ENCODE measurements at places on chromosomes 11 and 22.

- no peak for DNase-seq
Measured at GRCh38 chr11:96316869-96317268, 26.1 kb downstream of the MAML2 start.

- peak; percentile 87 for DNase-seq
Measured at GRCh38 chr11:77130763-77131513, 2.9 kb downstream of the MYO7A start.

- DNase-seq, result no peak
Measured at GRCh38 chr11:109747839-109748238, 325.8 kb downstream of the C11orf87 start.

- no peak for DNase-seq
Measured at GRCh38 chr11:72643547-72643946, 30.7 kb downstream of the PDE2A start.

DNA sequence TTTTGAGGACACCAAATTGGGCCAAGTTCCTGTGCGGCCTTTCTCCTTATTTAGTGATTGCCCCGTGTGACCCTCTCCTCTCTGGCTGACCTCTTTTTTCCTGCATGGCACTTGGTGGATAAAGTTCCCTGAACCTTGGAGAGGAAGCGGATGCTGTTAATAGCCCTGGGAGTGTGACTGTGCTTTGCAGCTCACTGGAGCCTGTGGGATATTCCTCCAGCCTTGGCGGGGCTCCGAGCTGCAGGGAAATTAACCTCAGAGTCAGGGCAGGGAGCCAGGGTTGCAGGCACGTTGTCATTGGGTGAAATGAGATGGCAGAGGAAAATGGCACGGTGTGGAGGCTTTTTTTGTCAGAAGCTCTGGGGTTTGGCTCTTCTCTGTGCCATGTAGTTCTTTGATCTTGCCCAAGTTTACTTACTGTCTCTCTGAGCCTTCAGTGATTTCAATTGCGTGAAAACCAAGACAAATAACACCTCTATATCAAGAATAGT lies 965 bp downstream of the OR9Q1 start:
- DNase-seq, result peak; percentile 19

DNA sequence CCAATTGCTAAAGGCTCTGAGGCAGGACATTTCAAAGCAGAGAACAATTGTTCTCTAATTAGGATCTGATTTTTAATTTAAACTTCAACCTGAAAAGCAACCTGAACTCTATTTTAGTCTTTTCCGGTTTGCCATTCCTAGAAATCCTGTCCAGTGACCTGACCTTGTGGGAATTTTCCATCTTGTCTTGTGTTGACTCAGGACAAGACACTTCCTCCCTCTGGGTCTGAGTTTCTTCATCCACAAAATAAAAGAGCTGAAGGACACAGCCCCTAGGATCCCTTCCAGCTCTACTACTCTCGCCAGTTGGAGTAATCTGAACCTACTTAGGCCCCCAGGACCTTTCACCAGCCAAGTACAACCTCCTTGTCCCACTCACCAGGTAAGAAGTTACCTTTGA lies 66.5 kb upstream of the POU2AF1 start:
- DNase-seq, result no peak

DNA sequence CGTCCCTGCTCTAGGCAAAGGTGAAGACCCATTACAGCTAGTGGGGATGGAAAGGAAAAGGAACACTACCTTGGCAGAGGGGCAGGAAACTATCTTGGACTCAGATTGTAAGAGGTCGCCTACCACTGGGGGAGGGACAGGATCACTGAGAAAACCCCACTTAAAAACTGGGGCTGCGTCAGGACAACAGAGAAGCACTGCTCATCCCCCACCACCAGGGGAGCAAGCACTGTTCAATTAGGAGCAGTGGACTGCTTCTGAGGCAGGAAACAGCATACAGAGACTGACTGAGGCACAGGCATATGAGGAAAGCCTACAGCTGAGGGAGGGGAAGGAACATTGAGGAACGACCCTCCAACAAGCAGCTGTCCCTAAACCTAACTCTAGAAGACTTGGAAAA lies 20.8 kb upstream of the DLAT start:
- no peak for DNase-seq

GRCh38 chr22:38267086-38267485 lies 5.7 kb downstream of the TMEM184B start:
- DNase-seq, result no peak

- DNase-seq, result no peak
Measured at GRCh38 chr11:44328138-44328660, 18.3 kb upstream of the ALX4 start.

DNA sequence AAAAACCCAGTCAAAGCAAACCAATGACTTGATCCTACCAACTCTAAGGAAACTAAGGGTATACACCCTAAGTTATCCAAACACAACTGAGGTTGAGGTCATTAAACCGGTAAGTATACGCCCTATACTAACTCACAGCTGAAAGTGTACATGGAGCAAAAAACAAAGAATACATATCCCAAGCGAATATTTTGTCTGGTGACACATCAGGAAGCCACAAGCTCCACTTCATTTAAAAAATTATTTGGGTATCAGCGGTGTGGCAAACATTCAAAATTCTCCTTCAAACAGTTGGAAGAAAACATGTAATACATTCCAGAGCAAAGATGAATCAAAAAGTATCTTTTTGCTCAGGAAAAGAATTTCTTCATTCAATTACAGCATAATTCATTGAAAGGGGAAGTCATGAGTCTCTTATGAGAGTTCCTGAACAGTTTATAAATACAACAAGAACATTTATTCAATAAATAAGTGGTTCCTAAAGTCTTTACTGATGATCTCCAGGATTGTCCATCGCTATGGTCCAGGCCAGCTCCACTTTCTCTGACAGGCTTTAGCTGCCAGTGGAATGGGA lies 4.5 kb upstream of the JAML start:
- no peak for DNase-seq

- no peak for DNase-seq
Measured at GRCh38 chr11:104279587-104279986, 115.6 kb upstream of the PDGFD start.

DNA sequence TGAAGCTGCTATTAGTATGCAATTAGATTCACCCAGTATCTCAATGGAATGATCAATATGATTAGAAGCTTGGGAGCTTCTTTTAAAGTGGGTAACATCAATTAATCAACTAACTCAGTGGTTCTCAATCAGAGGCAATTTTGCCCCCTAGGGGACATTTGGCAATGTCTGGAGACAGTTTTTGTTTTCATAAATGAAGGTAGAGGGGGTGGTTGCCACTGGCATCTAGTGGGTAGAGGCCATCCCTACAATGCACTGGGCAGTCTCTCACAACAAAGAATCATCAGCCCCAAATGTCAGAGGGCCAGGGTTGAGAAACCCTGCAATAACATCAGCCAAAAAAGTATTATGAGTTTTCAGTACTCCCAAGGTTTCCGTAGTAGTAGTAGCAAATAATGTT lies 5.9 kb upstream of the AMOTL1 start:
- no peak for DNase-seq

GRCh38 chr11:19777039-19777376 lies 64.4 kb downstream of the NAV2 start:
- no peak for DNase-seq

DNA sequence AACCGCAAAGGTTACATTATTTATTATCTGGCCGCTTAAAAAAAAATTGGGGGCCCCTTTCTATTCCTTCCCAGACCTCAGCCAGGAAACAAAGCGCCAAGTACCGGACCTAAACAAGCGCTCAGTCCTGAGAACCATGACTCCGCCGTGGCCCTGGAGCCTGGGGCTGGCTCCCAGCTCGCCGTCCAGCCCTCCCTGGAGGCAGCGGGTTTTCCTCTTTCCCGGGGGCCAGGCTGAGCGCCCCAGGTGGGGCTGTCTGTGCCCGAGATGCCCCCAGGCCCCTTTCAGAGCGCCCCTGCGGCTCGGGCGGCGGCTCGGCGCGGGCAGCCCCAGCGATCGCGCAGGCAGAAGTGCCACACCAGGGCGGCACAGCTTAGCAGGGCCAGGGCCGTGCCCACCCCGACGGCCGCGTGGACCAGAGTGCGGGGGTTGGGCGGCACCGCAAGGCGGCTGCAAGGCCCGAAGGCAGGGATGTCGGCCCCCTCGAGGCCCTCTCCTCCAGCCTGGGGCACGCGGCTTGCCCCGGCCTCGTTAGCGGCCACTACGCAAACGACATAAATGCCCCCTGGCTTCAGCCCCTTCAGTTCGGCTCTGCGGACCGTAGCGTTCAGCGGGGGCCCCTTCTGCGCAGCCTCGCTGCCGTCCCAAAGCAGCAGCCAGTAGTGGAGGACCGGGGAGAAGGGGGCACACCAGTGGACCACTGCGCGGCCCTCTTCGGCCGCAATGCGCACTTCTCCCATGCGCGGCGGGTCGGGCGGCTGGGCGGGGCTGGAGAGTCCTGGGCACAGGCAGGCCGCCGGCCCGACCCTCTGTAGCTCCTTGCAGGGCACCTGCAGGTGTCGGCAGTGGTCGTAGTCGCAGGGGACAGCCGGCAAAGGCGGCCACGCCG lies 1.6 kb downstream of the LRRN4CL start:
- no peak for DNase-seq

DNA sequence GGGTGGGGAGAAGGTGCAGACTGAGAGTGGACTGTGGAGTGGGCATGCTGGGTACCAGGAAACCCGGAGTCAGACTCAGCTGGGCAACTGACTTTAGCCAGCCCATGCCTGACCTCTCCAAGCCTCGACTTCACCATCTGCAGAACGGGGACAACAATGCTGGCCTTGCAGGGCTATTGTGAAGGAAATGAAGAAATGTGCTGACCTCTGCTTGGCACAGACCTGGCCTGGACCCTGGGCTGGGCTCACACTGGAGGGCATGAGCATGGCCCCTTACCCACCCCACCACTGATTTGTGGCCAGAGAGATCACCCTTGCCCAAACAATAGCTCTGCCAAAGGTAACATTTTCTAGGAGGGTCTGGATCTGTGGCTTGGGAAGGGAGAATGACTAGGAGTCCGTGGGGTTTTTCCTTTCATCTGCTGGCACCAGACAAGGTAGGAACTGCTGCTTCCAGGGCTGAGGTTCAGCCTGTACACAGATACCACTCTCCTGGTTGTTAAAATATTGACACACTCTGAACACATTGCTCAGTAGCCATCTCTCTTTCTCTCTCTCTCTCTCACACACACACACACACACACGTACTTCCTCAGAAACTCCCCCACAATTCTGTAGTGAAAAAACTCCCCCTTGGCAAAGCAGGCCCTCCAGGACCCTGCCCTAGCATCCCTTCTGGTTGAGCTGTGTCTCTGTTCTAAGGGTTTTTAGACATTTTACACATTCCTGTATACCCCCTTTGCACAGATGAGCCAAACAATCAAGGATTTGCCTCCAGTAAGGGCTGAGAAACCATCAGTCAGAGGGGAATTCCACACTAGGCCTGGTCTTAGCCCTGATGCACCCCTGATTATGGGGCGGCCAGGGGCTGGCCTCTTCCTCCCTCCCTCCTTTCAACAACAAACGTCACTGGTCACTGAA lies 1.0 kb downstream of the MOGAT2 start:
- DNase-seq, result no peak

- no peak for DNase-seq
Measured at GRCh38 chr22:47123827-47124442, 361.5 kb downstream of the TBC1D22A start.

GRCh38 chr11:115456019-115456418 lies 48.2 kb downstream of the CADM1 start:
- no peak for DNase-seq

GRCh38 chr22:47281126-47282106 lies 519.0 kb downstream of the TBC1D22A start:
- no peak for DNase-seq

- DNase-seq, result no peak
Measured at GRCh38 chr11:73753938-73754337, 6.9 kb downstream of the RAB6A start.

- no peak for DNase-seq
Measured at GRCh38 chr11:130600616-130601015, 152.2 kb downstream of the ADAMTS15 start.

DNA sequence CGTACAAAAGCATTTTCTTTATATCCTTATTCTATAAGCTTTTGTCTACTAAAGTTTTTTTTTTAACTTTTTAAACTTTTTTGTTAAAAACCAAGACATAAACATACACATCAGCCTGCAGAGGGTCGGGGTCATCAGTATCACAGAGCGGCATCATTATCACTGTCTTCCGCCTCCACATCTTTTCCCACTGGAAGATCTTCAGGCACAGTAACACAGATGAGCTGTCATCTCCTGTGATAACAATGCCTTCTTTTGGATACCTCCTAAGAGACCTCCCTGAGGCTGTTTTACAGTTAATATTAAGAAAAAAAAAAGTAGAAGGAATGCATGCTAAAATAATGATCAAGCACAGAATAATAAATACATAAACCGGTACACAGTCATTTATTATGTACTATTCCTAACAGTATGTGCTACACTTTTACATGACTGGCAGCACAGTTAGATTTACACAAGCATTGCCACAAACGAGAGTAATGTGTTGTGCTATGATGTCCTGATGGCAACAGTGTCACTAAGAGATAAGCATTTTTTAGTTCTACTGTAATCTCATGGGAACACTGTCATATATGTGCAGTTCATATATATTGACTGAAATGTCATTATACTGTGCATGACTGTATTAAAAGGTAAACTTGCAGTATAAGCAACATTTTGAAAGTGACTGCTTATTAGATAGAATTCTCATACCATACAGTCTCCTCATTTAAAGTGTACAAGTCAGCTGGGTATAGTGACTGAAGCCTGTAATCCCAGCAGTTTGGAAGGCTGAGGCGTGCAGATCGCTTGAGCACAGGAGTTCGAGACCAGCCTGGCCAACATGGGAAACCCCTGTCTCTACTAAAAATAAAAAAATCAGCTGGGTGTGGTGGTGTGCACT lies 58.6 kb downstream of the KDM2A start:
- no peak for DNase-seq

- no peak for DNase-seq
Measured at GRCh38 chr11:64793271-64794160, 9.5 kb downstream of the MAP4K2 start.

DNA sequence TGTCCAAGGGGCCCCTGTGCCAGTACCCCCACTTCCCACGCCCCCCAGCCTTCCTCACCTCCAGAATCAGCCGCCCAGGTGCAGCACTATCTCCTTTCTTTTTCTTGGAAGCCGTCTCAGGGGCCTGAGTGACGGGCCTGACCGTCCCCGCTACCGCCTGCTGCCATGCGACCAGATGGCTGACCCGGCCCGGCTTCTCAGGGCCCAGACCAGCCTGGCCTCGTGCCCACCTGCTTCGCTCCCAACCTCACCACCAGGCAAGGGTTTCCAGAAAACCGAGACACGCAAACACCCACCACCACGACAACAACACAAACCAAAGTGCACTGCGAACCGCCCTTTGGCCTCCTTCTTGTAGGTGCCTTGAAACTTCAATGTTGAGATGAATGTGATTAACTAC lies 39.1 kb downstream of the MACROD1 start:
- no peak for DNase-seq

- no peak for DNase-seq
Measured at GRCh38 chr11:77079666-77080065, 12.9 kb downstream of the CAPN5 start.

DNA sequence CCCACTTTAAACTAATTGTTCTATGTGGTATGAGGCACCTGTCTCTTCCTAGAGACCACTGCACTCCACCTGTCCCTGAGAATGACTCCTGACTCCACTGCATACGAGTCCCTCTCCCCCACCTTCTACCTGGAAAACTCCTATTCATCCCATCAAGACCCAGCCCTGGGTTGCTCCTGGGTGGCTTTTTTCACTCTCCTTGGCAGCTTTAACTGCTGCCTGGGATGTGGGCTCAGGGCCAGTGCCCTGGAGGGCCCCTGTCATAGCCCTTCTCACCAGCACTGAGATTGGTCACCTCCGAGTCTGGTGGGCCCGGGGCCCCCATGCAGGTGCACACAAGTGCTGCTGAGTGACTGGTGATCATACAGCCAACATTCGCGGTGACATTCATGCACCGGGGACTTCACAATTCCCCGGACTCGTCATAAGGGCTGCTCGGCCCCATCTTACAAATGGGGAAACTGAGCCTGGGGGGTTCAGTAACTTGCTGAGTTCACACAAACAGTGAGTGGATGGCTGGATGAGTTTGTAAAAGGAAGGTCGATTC lies 25.9 kb upstream of the TOLLIP start:
- DNase-seq, result no peak

All from retinal pigment epithelial cell (primary cell).